ENCODE measurements at places on chromosomes 5 and 9.

DNA sequence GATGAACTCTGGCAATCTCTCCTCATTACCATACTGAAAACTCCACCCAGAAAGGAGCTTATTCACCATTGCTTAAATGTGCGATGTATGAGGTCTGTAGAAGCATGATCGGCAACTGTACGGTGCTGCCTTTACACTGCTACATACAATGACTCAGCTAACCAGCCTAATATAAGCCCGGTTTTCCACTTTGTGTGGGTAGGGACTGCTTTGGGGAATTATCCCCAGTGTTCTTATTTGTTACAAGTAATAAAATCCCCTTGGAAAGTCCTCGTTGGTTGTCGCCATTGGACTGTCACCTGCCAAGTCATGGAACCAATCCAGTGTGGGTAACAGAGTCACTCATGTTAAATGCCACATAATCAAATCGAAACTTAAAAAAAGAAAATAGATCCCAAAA is 23.5 kb upstream of the TENT2 start:
- DNase-seq: no peak

DNA sequence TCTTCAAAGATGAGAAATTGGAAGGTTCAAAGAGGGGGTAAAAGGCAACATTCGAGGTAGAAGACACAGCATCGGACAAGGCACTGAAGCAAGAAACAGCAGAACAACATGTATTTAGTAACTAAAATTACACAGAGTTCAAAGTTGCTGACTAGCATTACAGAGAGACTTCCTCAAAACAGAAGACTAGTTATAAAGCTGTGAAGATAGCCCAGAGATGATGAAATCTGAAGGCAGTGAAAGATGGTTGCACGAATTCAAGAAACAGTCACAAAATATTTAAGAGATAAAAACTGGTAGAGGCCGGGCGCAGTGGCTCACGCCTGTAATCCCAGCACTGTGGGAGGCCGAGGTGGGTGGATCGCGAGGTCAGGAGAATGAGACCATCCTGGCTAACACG is 16.3 kb downstream of the MAPKAP1 start:
- no peak for DNase-seq

DNA sequence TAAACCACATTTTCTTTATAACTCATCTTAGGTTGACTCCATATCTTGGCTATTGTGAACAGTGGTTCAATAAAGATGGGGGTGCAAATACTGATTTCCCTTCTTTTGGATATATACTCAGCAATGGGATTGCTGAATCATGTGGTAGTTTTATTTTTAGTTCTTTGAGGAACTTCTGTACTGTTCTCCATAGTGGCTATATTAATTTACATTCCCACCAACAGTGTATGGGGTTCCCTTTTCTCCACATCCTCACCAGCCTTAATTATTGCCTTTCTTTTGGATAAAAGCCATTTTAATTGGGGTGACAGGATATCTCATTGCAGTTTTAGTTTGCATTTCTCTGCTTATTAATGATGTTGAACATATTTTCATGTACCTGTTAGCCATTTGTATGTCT is 107.7 kb upstream of the EQTN start:
- DNase-seq: no peak

- DNase-seq: no peak
These were observed 216.9 kb downstream of the AUH start for GRCh38 chr9:91144769-91145168.

- no peak for DNase-seq
These were observed 237.8 kb upstream of the TLE4 start for GRCh38 chr9:79334001-79334400.
